ENCODE measurements at places on chromosomes 16 and 17.

DNA sequence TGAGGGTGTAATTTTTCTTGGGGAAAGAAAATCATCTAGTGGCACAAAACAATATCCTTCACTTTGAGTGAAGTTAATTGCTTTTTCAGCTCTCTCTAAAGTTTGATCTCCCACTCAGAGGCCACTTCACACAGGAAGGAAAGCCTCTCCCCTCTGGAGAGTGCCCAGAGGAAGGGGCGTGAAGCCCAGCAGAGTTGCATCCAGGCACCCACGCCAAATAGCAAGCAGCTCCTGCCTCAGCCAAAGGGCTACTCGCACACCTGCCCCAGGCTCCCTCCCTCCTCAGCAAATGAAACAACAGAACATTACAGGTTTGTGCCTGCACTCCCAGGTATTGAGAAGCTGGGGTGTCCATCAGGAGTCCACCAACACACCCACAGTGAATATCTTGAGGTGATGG lies 183.0 kb upstream of the RPL38 start:
- DNase-seq = no peak

GRCh38 chr17:41456204-41456603 lies 11.0 kb downstream of the KRT32 start:
- no peak for DNase-seq

DNA sequence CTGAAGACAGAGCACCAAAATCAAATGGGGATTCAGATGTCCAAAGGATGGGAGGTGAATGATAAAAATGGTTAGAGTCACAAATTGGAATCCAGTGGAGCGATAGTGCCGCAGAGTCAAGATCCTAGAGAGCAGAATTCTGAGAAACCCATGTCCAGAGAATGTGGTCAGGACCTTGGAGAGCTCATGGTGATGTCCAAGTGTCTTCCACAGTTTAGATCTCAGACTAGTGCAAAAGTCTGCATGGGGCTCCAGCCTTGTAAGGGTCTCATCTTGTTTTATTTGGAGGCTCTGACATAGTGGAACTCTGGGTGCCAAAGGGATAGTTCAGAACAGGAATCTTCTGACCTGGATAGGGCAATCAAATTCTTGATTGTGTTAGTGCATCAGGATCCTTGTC lies 245.9 kb upstream of the HSBP1 start:
- no peak for DNase-seq

DNA sequence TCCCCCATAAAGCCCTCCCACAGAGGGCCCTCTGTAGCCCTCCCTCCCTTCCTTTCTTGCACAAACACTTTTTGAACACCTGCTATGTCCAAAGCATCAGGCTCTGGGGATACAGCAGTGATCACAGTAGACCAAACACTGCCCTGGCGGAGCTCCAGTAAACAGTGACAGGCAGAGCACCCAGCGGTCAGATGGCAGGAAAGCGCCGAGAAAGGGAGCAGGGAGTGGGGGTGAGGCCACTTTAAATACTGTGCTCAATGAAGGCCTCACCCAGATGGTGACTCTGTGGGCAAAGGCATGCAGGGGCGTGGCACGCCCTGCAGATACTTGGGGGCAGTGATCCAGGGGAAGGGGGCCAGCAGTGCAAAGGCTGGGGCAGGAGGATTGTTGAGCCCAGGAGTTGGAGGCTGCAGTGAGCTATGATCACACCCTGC lies 7.6 kb downstream of the PRR29 start:
- peak; percentile 3 for DNase-seq

GRCh38 chr17:74859459-74860228 lies at the start of gene GRIN2C:
Gene GRIN2C, minus strand, starts transcription at chr17:74859885. Its CDS starts 4,793 bp downstream, at chr17:74855092.
- no peak for DNase-seq

GRCh38 chr17:8685381-8685780 lies 54.9 kb upstream of the MYH10 start:
- no peak for DNase-seq

DNA sequence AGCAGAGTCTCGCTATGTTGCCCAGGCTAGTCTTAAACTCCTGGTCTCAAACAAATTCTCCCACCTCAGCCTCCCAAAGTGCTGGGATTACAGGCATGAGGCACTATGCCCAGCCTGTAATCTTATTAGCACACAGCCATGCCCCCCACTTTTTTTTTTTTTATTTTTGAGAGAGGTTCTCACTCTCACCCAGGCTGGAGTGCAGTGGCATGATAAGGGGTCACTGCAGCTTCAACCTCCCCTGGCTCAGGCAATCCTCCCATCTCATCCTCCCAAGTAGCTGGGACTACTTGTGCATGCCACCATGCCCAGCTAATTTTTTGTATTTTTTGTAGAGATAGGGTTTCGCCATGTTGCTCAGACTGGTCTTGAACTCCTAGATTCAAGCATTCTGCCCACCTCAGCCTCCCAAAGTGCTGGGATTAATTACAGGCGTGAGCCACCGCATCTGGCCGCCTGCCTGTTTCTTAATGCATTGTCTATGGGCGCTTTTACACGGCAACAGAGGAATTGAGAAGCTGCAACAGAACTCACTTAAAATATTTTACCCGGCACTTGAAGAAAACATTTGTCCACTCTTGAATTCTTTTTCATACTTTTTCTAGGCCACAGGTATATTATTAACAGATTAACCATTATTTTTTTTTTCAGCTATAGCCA lies 8.8 kb upstream of the CEP20 start:
- DNase-seq = no peak

- no peak for DNase-seq
Measured at GRCh38 chr16:19854543-19854876, 30.1 kb downstream of the GPRC5B start.

GRCh38 chr16:15928261-15929104 lies 20.9 kb upstream of the ABCC1 start:
- no peak for DNase-seq

DNA sequence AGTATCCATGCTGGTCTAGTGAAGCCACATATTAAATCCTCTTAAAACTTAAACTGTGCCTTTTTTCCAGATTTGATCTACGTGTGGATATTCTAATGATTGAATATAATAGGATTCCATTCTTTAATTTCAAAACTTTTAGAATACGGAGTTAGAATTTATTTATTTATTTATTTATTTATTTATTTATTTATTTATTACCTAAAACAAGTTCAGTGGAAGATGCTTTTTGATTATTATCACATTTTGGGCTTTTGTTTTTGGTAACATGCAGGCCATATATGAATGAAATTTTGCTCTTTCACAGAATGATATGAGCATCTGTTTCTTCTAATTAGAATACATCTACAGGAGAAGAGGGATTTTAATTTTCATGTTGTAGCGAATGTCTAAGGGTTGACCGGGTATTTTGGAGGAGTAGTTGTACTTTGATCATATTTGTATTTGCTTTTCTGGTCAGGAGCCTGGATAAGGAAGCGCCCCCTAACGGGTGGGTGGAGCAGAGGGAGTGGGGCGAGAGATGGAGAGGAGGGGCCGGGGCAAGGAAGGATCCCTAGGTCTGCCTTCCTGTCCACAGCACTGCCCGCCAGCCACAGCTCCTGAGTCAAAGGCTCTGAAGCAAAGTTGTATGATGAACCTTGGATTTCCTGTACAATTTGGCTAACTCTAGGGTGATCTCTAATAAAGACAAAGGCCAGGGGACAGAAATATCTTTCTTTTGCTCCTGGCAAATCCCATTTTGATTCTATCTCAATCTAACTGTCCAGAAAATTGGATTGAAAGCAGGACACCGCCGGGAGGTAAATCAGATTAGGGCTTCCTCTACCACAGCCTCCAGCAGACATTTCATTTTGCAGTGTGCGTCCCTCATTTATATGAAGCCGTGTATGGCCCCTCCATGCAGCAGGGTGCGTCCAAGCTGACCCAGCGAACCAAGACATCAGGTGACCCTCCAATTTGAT lies 149.1 kb downstream of the PRKCA start:
- no peak for DNase-seq

DNA sequence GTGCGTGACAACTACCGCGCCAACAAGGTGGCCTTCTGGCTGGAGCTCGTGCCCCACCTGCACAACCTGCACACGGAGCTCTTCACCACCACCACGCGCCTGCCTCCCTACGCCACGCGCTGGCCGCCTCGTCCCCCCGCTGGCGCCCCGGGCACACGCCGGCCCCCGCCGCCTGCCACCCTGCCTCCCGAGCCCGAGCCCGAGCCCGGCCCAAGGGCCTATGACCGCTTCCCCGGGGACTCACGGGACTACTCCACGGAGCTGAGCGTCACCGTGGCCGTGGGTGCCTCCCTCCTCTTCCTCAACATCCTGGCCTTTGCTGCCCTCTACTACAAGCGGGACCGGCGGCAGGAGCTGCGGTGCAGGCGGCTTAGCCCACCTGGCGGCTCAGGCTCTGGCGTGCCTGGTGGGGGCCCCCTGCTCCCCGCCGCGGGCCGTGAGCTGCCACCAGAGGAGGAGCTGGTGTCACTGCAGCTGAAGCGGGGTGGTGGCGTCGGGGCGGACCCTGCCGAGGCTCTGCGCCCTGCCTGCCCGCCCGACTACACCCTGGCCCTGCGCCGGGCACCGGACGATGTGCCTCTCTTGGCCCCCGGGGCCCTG lies 3.0 kb upstream of the SPEM1 start:
- DNase-seq = no peak

- no peak for DNase-seq
Measured at GRCh38 chr17:2705263-2705662, 6.3 kb downstream of the CLUH start.

GRCh38 chr17:49266233-49266632 lies 35.6 kb upstream of the PHOSPHO1 start:
- DNase-seq = no peak

GRCh38 chr16:2838928-2839327 lies 8.8 kb downstream of the ZG16B start:
- DNase-seq = no peak

DNA sequence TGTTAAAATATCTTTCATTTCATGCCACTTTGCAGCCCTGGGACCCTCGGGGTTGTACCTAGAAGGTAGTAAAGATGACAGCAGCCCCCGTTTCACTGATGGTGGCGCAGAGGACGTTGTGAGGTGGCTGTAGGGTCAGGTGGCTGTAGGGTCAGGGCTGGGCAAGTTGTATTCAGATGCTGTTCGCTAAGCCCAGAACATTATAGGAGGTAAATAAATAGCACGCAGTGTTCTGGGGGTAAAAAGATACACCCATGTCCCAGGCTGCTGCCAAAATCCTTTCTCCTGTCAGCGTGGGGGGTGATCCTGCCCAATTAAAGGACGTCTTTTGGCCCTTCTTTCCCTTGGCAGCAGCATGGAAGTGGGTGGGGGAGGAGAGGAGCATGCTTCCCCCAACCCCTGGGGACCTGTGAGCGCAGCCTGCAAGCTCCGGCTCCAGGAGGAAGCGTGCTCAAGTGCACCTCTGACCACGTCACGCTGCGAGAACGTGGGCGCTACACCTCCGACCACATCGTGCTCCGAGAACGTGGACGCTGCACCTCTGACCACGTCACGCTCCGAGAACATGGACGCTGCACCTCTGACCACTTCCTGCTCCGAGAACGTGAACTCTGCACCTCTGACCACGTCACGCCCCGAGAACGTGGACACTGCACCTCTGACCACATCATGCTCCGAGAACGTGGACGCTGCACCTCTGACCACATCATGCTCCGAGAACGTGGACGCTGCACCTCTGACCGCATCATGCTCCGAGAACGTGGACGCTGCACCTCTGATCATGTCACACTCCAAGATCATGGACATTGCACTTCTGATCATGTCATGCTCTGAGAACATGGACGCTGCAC lies 182.1 kb downstream of the RPTOR start:
- DNase-seq = no peak

DNA sequence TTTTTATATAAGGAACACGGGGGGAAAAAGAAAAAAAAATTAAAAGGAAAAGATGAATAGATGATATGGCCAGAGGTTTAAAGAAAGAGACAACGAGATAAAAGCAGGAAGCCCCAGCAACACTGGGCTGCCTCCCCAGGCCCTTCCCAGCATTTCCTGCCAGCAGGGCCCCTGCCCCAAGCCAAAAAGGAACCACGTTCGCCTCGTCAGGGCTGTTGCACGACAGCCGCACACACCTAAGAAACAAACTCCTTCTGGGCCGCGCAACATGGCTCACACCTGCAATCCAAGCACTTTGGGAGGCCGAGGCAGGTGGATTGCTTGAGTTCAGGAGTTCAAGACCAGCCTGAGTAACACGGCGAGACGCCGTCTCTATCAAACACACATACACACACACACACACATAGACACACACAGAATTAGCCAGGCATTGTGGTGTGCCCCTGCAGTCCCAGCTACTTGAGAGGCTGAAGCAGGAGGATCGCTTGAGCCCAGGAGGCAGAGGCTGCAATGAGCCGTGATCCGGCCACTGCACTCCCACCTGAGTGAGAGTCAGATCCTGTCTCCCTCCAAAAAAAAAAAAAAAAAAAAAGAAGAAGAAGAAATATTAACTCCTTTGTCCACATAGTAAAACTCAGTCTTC lies 83.0 kb downstream of the ANKRD11 start:
- no peak for DNase-seq

GRCh38 chr16:21277045-21277926 lies 804 bp downstream of the CRYM start:
- peak; percentile 2 for DNase-seq

Measured in NCI-H748 treated with DMSO at 0.1 percent for 48 hours (cell line).